ENCODE measurements at places on chromosomes 5 and 9. TPM values are rescaled to one million over a fixed set of nuclear protein-coding genes. Genes with fewer than 3 reads are reported as not detected.
A peak's percentile ranks its signal among the peaks of the same experiment; 100 is the strongest.

DNA sequence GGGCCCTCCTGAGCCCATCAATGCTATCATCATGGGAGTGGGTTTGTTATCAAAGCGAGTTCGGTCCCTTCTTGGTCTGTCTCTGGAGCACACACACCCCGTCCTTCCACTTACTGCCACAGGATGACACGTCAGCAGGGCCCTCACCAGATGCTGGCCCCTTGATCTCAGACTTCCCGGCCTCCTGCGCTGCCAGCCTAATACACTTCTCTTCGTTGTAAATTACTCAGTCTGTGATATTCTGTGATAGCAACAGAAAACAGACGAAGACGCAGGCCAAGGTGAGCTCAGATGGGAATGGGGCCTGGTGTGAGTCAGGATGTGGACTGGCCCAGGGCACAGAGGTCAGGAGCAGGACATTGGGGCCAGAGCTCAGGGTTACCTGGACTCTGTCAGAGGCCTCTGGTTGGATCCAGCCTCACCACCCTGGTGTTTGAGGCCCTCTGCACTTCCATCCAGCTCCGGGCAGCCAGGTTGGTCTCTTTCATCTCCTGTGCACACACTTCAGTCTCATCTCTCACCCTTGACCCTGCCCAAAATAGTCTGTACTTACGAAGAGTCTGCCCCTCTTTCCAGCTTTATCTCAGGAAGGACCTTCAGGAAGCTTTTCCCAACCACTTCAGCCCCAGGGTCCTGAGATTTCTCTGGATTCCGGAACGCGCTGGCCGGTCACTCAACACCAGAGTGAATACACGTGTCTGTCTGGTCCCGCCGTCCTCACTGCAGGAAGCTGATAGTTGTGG, 26.0 kb upstream of the CNOT6 start:
- no peaks in the 10 kb centered on the region for H3K36me3 ChIP-seq
- H3K4me3 ChIP-seq: no peak overlapping the region
- DNase-seq: no peak
- H3K27ac ChIP-seq: no peak overlapping the region
- peaks cover 42% of the 10 kb centered on the region for H3K27me3 ChIP-seq

DNA sequence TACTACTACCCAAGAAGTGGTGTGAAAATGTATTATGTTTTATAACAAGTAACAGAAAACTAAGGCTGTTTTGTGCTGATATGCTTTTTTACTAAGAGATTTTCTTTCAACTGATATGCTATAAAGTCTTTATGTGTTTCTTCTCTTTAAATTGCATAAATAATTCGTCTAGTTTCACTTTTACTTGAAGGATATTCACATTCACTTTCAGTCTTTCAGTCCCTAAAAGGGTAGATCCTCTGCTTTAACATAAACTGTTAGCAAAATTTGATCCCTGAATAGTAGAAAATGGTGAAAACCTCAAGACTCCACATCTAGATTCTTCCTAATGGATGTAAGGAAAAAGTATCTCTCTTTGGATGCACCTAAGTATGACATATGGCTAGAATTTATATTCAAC, 69.0 kb upstream of the FST start:
- no peaks in the 10 kb centered on the region for H3K36me3 ChIP-seq
- no peaks in the 10 kb centered on the region for H3K4me1 ChIP-seq
- DNase-seq: no peak
- H3K27ac ChIP-seq: no peak overlapping the region
- no peak overlapping the region for H3K4me3 ChIP-seq

DNA sequence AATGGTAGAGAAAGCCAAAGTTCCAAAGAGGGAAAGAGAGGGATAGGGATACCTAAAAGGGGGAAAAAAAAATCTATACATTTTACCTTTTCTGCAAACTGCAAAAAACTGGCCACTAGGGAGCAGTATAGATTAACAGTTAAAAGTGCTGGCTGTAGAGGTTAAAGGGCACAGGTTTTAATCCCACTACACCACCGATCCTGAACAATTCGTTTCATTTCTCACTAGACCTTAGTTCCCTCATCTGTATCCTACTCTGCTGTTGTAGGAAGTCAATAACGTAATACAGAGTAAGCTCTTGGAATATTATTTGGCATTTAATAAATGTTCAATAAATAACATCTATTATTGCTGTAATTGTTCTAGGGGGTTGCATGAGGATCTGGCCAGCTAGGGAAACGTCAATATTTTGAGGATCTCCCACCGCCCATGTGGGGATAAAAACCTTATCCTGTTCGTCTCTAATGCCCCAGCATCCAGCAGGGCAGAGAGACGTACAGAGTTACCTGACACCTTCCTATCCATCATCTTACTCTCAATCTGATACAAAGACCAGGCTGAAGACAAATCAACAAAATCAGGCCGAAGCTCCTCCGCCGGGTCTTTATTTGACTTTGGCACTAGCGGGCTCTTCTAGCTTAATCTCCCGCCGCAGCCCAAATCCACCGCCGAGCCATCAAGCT, 757 bp downstream of the CDC26 start:
- H3K36me3 ChIP-seq: peaks cover 67% of the 10 kb centered on the region
- peak overlapping the region; percentile 94 for H3K27ac ChIP-seq
- peak overlapping the region; percentile 85 for H3K4me3 ChIP-seq
- peaks cover 64% of the 10 kb centered on the region for H3K4me1 ChIP-seq
- DNase-seq: no peak

DNA sequence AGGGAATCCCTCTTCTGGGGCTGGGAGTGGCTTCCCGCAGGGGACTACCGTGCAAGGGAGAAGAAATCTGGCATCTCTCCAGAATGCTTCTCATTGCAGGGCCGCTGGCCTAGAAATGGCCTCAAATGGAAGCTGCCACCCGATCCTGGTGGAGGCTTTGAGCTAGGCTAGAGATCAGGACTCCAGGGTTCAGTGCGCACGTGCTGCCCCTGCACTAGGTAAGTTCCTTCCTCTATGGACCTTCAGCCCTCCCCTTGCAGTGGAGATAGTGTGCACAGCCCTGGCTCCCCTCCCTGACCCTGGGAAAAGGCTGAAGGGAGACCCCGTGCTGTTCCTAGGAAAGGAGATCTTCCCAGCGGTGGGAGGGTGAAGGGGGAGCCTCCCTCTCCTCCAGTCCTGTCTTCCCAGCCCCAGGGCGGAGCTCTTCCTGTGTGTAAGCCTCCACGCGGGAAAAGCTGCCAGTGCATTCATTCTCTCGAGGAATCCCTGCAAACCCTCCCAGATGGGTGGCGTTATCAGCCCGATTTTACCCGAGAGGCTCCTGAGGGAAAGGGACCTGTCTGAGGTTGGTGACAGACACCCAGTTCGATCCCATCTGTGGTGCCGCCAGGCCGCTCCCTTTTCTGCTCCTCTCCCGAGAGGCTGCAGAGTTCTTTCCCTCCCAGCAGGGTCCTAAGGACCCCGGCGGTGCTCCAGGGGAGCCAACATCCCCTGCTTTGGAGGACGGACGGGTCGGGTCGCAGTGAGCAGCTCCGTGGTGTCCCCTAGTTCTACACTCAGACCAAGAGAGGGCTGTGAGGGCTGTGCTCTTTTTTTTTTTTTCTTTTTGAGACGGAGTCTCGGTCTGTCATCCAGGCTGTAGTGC, 1.4 kb upstream of the CERCAM start:
- peaks cover 53% of the 10 kb centered on the region for H3K27me3 ChIP-seq
- no peak for DNase-seq
- H3K27ac ChIP-seq: no peak overlapping the region

DNA sequence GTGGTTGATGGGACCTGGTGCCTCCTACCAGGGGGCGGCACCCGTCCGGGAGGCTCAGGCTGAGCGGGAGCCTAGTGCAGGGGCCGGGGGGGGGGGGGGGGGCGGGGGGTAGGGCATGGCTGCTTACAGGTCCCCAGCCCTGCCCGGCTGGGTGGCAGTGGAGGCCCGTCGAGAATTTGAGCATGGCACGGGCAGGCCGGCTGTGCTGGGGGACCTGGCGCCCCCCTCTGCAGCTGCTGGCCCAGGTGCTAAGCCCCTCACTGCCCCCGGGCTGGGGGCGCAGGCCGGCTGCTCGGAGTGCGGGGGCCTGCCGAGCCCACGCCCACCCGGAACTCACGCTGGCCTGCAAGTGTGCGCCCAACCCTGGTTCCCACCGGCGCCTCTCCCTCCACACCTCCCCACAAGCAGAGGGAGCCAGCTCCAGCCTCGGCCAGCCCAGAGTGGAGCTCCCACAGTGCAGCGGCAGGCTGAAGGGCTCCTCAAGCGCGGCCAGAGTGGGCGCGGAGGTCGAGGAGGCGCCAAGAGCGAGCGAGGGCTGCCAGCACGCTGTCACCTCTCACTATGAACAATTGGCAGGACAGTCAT, 77.7 kb downstream of the LMNB1 start:
- H3K4me3 ChIP-seq: no peak overlapping the region
- peaks cover 40% of the 10 kb centered on the region for H3K4me1 ChIP-seq
- DNase-seq: no peak
- H3K27me3 ChIP-seq: no peaks in the 10 kb centered on the region
- H3K27ac ChIP-seq: no peak overlapping the region

The OR1N1 gene
- not detected for total RNA-seq
